ENCODE measurements at places on chromosomes 7 and 10. TPM values are rescaled to one million over a fixed set of nuclear protein-coding genes. Genes with fewer than 3 reads are reported as not detected.

The HMX2 gene
- not detected for total RNA-seq

The NUTM2E gene
- 0.26 TPM for total RNA-seq

The TCERG1L gene
- total RNA-seq = not detected

The CNPY4 gene
- 10.4 TPM for total RNA-seq

The SLC25A40 gene
- 5.4 TPM for total RNA-seq

The ZMYND11 gene
- 41.6 TPM for total RNA-seq

The SKIDA1 gene
- total RNA-seq = 1.2 TPM

The AS3MT gene
- total RNA-seq = 2.6 TPM

The ITPRID1 gene
- not detected for total RNA-seq

The CFAP70 gene
- total RNA-seq = 0.13 TPM

The FEZF1 gene
- total RNA-seq = not detected

The SPDYE8 gene
- total RNA-seq = not detected

The SLC39A12 gene
- not detected for total RNA-seq

The DLX5 gene
- total RNA-seq = not detected

The MDFIC gene
- total RNA-seq = 22.7 TPM

The FERD3L gene
- not detected for total RNA-seq

The CALCR gene
- total RNA-seq = 0.05 TPM

The C1GALT1 gene
- 26.0 TPM for total RNA-seq
